EL (cell line): ENCODE measurements at places on chromosomes 16 and 17.

DNA sequence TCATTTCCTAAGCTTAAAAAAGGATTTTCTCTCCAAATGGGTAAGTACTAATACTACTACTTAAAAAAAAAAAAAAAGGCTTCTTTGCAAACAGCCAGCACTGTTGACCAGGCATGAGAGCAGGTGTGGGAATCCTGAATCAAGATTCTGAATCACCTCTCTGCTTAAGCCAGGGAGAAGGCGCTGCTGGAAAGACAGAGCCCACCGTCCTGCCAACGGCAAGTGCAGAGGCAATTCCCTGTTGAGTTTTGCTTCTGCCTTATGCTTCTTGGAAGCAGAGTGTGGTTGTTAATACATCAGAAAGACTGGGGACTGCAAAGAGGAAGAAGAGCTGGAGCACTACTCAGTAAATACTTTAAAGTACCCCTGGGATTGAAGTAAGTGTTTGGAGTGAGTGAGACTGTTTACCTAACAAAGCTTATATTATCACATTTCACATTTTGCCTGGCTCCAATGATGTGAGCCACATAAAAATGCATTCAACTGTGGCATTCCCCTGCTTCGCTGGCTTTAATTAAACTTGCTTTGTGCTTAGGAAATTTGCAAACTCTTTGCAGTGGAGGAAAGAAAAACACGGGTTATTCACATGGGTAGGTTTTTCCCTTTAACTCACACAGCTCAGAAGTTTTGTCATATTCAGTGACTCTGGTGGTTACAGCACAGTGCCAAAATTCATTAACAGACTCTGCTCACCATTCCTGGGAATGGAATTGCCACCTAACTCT, 86.0 kb upstream of the KIF2B start:
- DNase-seq = no peak

GRCh38 chr17:78621720-78622490, 44.7 kb upstream of the DNAH17 start:
- no peak for DNase-seq

- no peak for DNase-seq
Observed at GRCh38 chr16:23575834-23576233, 18.3 kb downstream of the UBFD1 start.

DNA sequence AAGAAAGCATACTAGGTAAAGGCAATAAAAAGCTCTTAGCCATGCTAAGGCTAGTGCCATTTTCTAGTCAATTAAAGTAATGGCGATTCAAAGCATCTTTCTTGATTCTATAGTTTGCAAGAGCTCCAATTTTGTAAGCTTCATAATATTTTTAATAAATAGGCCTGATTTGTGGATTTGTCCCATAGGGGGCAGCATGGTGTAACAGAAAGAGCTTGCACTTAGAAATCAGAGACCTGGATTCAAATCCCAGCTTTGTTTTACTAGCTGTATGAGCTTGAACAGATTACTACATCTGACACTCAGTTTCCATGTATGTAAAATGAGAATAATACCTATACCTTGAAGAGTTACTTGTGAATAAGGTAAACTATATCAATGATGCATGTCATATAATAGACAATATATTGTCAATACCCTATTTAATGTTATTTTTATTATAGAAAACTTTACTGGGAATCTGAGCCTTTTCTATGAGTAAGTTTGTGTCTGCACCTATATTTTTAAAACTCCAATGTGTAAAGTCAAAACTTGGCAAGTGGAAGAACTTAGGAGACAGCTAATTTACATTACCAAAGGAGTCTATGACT, 93.6 kb upstream of the NOG start:
- peak; percentile 42 for DNase-seq

DNA sequence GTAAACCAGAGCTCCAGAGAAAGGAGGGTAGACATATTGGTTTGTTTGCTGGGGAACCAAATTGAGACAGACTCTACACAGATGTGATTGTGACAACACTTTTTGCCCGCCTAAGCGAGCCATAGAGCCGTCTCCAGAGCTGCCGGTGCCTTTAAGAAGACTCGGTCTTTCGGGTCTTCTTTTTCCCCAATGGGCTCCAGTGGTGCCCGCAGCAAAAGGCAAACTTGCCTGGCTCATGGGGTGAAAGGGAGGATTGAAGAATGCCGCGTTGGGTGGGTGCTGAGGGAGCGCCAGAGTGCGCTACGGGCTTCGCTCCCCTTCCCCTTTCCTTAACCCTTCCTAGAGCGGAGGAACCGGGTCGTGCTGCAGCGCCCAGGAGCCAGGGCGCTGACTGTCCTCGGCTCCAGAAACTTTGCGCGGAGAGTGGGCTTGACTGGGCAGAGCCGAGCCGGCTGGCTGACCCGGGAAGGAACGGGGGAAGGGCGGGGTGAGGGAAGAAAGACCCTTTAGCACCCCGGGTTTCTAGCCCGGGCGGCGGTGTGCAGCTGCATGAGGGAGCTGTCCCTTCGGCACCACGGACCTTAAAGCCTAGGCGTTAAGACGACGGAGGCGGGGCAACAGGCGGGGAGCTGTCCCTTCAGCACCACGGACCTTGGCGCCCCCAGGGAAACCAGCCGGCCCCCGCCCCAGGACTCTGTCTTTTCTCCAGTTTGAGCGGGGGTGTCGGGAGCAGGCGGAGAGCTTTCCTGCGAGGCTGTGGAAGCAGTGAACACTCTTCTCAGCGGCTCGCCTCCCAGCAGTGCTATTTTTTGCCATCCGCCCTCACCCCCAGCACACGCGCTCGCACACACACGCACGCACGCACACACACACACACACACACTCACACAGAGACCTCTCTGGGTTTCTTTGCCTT, at the start of gene CACNG3:
Gene CACNG3, plus strand, starts transcription at position 880 of the 916 bp plus-strand sequence. CDS start 420 bp downstream, outside the sequence.
- peak; percentile 8 for DNase-seq

- no peak for DNase-seq
Observed at GRCh38 chr16:53058441-53058840, 3.6 kb downstream of the CHD9 start.

- no peak for DNase-seq
Observed at GRCh38 chr17:12789075-12789480, 220 bp upstream of the ARHGAP44 start.

GRCh38 chr17:57110152-57110542, 25.1 kb downstream of the AKAP1 start:
- DNase-seq = no peak

DNA sequence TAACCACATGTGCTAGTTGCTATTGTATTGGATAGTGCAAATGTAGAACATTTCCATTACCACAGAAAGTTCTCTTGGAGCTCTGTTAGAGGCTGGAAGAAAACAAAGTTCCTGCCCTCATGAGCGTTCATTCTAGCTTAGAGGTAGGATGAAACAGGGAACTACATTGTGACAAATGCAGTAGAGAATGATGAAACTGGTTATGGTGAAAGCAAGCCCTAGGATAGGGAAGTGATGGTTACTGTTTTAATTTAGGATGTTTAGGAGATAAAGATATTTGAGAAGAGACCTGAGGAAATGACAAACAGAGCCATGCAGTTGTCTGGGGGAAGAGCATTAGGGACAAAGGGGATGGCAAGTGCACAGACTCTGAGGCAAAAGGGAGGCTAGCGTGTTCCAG, 50.7 kb downstream of the AATF start:
- DNase-seq = no peak

DNA sequence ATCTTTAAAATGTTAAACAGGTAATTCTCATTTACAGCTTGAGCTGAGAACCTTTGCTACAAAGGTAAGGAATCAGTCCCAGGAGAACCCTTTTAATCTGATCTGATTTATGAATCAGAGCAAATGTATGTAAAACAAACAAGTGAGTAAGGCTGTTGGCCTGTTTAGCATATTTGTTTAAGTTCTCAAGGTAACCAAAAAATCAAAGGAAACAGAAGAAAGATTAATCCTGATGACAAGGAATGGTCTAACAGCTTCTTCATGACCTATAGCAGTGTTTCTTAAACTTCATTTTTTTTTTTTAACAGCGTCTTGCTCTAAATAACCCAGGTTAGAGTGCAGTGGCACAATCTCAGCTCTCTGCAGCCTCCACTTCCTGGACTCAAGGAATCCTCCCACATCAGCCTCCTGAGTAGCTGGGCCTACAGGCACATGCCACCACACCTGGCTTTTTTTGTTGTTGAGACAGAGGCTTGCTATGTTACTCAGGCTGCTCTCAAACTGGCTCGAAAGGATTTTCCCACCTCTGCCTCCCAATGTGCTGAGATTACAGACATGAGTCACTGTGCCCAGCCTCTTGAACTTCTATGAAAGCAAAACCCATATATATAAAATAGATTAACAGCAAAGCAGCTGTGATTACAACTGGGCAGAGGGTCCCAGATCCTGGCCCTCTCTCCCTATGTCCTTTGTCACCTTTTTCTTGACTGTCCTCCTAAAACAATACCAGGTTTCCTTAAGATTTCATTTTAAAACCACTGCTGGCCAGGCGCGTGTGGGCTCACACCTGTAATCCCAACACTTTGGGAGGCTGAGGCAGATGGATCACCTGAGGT, 5.1 kb upstream of the JPT1 start:
- DNase-seq = peak; percentile 67

DNA sequence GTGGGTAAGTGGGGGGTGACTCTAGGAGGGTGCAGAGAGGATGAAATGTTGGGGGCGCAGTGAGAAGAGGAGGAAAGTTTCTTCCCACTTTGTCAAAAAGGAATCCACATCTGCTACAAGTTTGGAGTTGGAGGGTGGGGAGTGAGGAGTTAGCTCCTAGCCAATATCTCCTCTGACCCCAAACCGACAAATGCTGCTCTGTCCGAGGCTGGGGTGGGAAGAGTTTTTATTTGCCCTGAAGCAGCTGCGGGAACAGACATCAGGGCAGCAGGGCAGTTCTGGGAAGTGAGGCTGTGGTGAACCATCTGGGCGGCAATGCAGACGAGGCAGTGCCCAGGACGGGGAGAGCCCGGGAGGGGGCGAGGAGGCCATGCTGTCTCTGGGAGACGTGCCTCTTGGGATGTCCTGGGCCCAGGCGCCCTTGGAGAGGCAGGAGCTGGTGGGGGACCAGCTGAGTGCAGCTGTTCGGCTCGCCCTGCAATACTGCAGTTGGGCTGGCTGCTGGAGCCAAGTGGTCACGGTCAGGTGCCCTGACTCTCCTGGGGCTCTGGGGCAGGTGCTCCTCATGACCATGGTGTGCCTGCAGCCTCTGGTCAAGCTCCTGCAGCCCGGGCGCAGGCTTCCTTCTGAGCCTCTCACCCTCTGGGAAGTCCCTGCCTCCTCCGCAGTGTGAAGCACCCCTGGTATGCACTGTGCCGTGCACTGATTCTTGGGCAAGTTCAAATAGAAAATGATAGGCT, 6.4 kb upstream of the SOCS3 start:
- DNase-seq = no peak

- peak; percentile 10 for DNase-seq
Observed at GRCh38 chr16:54873071-54873470, 57.6 kb upstream of the IRX5 start.

DNA sequence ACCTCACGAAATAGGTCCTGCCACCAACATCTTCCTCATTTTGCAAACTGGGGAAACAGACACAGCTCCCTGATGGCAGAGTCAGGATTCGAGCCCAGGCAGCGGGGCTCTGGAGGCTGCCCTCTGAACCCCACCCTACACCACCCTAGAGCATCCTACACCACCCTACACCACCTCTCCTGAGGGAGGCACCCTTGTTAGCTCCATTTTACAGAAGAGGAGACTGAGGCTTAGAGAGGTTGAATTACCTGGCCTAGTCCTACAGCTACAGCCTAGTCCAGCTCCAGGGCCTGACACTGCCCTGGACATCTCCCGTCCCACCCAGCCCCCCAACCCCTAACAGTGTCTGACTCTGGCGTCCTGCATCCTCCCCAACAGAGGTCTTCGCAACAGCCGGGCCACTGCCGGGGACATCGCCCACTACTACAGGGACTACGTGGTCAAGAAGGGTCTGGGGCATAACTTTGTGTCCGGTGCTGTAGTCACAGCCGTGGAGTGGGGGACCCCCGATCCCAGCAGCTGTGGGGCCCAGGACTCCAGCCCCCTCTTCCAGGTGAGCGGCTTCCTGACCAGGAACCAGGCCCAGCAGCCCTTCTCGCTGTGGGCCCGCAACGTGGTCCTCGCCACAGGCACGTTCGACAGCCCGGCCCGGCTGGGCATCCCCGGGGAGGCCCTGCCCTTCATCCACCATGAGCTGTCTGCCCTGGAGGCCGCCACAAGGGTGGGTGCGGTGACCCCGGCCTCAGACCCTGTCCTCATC, 3.2 kb upstream of the NECAB2 start:
- no peak for DNase-seq

- no peak for DNase-seq
Observed at GRCh38 chr16:70800311-70800710, 647 bp downstream of the VAC14 start.

- no peak for DNase-seq
Observed at GRCh38 chr17:48816438-48816773, 623 bp downstream of the TTLL6 start.

- DNase-seq = no peak
Observed at GRCh38 chr16:51542981-51543815, 392.1 kb upstream of the SALL1 start.

GRCh38 chr17:57356719-57357391, 100.5 kb downstream of the MSI2 start:
- DNase-seq = no peak

GRCh38 chr17:79023180-79023705, 726 bp upstream of the C1QTNF1 start:
- DNase-seq = no peak

DNA sequence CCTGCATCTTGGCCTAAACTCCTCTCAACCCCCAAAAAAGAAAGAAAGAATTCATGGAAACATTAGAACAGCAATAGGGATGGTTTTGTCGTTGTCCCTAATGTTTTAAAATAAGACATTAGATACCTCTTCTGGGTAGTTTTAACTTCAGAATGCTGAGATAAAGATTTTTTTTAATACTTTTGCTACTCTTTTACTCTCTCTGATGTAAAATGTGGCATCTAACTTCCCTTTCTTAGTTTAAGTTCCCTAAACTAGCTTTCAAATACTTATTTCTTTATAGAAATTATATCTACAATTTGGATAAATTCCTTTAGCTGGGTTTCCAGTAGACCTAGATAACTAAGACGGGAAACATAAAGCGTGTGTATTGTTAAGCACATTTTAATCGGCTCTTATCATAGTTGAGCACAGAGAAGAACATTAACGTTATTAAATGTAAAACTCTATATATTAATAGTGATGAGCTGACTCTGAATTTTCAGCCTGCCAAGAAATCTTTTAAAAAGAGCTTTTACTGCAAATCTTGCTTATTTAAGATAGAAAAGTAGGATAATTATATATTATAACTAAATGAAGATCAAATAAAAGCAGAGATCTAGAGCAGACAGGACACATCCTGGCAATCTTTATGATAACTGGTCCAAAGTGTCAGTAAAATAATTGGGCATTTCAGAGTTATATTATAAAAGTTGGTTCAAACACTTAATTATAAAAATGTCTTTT, 183.2 kb downstream of the CYB561 start:
- no peak for DNase-seq

- DNase-seq = no peak
Observed at GRCh38 chr16:80058214-80058613, 457.7 kb upstream of the MAF start.

DNA sequence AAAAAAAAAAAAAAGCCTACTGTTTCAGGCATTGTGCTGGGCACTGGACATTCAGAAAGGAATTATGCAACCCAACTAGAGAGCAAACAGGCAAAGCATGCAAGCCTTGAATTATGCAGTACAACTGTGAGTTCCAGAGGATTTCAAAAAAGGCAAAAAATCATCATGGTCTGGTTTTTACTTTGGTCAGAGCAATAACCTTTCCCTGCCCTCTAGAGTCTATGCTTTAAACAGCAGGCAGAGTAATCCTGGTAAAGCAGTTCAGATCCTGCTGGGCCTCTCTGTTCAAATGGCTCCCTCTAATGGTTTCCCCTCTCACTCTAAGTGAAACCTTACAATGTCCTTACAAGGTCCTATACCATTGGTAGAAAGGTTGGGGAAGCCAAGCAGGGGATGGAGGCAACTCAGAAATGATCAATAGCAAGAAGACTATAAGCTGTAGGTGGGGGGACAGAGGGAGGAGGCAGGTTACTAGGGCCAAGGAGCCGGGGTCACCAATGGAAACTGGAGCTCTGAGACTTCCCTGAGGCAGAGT, 4.6 kb upstream of the TAF15 start:
- DNase-seq = peak; percentile 88
